ENCODE measurements at places on chromosomes 13 and 19.

GRCh38 chr19:7815325-7815724 is 14.7 kb upstream of the EVI5L start:
- DNase-seq, result no peak

DNA sequence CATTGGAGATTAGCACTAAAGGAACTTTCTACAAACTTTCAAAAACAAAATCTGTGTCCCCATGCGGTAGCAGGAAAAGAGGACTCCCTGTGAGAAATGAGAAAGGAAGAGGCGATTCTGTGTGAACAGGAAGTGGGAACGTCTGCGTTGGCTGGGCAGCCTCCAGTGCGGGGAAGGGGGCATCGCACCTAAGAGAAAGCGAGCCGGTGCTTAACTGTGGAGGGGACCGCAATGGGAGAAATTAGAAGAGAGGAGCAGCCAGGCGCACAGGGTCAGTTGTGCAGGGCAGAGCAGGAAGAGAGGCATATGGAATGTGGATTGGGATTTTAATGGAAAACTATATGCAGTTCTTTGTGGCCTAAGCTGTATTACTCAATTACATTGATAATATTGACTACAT is 77.4 kb upstream of the DOCK9 start:
- no peak for DNase-seq

GRCh38 chr19:53372196-53372595 is 6.7 kb downstream of the ZNF525 start:
- no peak for DNase-seq

DNA sequence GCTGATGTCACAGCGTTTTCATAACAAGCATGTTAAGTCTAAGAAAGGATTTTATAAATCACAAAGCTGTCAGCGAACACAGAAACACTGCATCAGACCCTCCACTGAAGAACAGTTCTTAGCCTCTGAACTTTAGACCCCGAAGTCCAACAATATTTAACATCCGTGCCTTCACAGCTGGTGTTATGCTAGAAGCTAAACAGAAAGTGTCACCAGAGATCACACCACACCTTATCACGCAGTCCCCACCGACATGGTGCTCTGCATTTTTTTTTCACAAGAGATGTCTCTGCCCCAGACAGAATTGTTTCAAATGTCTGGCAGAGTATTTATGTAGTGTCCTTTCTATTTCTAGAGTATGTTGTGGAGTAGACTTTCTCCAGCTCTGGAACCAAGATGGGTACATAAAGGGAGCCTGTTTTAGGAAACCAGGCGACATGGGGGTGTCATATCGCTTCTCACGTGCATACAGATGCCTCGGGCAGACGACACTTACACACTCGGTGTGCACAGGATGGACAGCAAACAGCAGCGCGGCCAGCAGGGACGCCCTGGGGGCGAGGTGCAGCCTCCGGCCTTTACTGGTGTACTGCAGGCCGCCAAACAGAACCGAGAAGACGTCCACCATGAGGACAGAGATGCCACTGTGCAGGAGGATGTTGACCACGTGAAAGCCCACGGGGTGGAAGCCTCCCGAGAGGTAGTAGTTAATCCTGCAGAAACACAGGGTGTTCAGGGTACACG is 12.0 kb downstream of the TMTC4 start:
- no peak for DNase-seq

DNA sequence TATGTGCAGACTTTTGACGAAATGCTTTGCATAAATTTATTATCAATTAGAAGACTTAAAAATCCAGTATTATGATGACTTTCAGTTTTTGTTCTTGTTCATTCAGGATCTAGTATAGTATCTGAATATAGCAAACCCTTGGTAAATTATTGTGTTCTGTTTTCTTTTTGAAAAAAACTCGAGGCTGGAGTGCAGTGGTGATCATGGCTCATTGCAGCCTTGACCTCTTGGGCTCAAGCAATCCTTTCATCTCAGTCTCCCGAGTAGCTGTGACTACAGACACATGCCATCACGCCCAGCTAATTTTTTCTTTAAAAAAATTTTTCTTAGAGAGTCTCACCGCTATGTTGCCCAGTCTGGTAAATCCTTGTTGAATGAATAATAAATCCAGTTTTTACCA is 4.6 kb downstream of the FARP1 start:
- DNase-seq, result no peak

GRCh38 chr19:30214651-30215051 is 157.5 kb upstream of the ZNF536 start:
- no peak for DNase-seq

- DNase-seq, result no peak
Observed at GRCh38 chr19:23774524-23774971, 15.9 kb upstream of the ZNF681 start.

DNA sequence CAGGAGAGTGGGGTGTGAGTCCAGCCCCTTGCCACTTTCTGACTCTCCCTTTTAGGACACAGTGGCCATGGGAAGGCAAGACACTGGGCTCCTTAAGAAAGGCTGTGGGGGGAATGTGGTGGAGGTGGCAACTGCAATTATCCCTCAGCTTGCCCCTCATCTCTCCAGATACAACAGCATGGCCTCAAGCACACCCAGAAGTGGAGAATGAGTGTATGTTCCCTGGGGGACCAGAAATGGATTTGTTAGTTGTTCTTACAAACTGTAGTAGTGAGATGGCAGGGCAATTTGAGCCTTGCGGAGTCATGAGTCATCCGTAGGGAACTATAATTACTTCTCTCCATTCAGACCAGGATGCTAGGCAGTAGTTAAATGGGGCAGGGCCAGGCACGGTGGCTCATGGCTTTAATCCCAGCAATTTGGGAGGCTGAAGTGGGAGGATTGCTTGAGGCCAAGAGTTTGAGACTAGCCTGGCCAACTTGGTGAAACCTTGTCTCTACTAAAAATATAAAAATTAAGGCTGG is 25.6 kb upstream of the CXCL17 start:
- no peak for DNase-seq

DNA sequence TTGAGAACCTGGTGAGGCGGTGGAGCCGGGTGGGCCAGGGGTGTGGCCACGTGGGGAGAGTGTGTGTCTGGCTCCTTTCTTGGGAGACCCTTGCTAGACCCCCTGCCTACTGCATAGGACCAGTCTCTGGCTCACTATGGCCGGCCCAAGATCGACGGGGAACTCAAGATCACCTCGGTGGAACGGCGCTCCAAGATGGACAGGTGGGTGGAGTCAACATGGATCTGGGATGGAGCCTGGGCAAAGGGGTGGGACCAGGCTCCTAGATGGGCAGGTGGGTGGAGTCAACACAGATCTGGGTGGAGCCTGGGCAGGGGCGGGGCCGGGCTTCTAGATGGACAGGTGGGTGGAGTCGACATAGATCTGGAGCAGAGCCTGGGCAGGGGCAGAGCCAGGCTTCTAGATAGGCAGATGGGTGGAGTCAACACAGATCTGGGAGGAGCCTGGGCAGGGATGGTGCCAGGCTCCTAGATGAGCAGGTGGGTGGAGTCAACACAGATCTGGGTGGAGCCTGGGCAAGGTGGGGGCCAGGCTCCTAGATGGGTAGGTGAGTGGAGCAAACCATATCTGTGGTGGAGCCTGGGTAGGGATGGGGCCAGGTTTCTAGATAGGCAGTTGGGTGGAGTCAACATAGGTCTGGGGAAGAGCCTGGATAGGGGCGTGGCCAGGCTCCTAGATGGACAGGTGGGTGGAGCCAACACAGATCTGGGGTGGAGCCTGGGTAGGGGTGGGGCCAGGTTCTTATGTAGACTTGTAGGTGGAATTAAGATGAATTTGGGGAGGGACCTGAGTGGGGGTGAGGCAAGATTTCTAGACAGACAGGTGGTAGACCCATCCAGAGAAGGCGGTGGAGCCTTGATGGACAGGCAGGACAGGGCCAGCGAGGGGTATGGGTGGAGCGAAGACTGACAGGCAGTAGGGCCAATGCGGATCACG is 56.5 kb downstream of the VAV1 start:
- no peak for DNase-seq
